Purkinje cell (primary cell): ENCODE measurements at places on chromosomes 6 and 20. TPM values are rescaled to one million over a fixed set of nuclear protein-coding genes. Genes with fewer than 3 reads are reported as not detected.

STX11 gene
- polyA plus RNA-seq, result not detected in 2 replicates

GLP1R gene
- not detected in 2 replicates for polyA plus RNA-seq

EPPIN gene
- polyA plus RNA-seq, result not detected in 2 replicates

NANP gene
- polyA plus RNA-seq, result 0.69 and 0.93 TPM in 2 replicates

HLA-DOA gene
- not detected in 2 replicates for polyA plus RNA-seq

AVP gene
- not detected in 2 replicates for polyA plus RNA-seq

COL11A2 gene
- 0.67 and 1.0 TPM in 2 replicates for polyA plus RNA-seq

TBXT gene
- polyA plus RNA-seq, result not detected in 2 replicates

CGAS gene
- 0.12 and 2.1 TPM in 2 replicates for polyA plus RNA-seq

BTN3A1 gene
- 3.4 and 4.4 TPM in 2 replicates for polyA plus RNA-seq

TRIM40 gene
- not detected in 2 replicates for polyA plus RNA-seq

CD93 gene
- not detected in 2 replicates for polyA plus RNA-seq

NOTCH4 gene
- 1.3 and 2.2 TPM in 2 replicates for polyA plus RNA-seq

DOK5 gene
- 4.0 TPM in 1 of 2 replicates, not detected in the other for polyA plus RNA-seq

ROMO1 gene
- 384 and 446 TPM in 2 replicates for polyA plus RNA-seq

ARMH2 gene
- not detected in 2 replicates for polyA plus RNA-seq

TOP1 gene
- polyA plus RNA-seq, result 20.0 and 24.5 TPM in 2 replicates

SCUBE3 gene
- 1.6 and 2.1 TPM in 2 replicates for polyA plus RNA-seq

MYB gene
- 1.7 TPM in 1 of 2 replicates, not detected in the other for polyA plus RNA-seq

PAX1 gene
- not detected in 2 replicates for polyA plus RNA-seq

IL17A gene
- not detected in 2 replicates for polyA plus RNA-seq

FOXO3 gene
- 12.3 and 17.7 TPM in 2 replicates for polyA plus RNA-seq

TBX18 gene
- polyA plus RNA-seq, result not detected in 2 replicates

ARFGAP1 gene
- polyA plus RNA-seq, result 0.17 and 2.2 TPM in 2 replicates

PSORS1C1 gene
- 3.5 TPM in 1 of 2 replicates, not detected in the other for polyA plus RNA-seq

CSNK2B gene
- 299 and 301 TPM in 2 replicates for polyA plus RNA-seq

KIAA1586 gene
- polyA plus RNA-seq, result 41.7 and 62.9 TPM in 2 replicates

DAAM2 gene
- 0.80 TPM in 1 of 2 replicates, not detected in the other for polyA plus RNA-seq

WFDC12 gene
- not detected in 2 replicates for polyA plus RNA-seq
